CD4-positive, alpha-beta T cell treated with Interleukin-1 beta for 1 hour (primary cell): ENCODE measurements at places on chromosomes 3 and 15.

DNA sequence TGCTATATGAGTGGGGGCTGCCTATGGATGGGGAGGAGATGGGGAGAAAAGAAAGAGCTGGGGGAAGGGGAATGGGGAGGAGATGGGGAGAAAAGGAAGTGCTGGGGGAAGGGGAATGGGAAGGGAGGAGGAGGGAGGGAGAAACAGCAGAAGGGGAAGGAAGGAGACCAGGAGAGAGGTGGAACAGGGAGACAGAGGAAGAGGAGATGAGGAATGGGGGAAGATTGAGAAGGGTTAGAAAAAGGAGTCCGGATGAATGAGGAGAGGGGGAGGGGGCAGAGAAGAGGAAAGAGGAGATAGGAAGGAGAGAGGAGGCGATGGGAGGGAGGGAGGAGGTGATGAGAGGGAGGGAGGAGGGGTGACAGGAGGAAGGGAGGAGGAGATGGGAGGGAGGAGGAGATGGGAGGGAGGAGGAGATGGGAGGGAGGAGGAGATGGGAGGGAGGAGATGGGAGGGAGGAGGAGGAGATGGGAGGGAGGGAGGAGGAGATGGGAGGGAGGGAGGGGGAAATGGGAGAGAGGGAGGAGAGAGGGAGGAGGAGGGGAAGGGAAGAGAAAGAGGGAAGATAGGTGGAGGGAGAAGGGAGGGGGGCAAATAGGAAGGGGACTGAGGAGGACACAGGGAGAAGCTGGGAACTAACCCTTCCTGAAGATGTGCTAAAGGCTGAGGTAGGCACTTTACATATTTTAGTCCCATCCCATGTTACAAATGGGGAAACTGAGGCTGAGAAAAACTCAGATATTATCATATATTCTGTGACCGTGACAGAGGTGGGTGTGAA is 6.6 kb upstream of the BCL2L10 start:
- DNase-seq: no peak

GRCh38 chr3:111068574-111068973 is 3.0 kb upstream of the NECTIN3 start:
- DNase-seq: no peak

GRCh38 chr3:195905970-195906864 is 2.1 kb downstream of the TNK2 start:
- DNase-seq: peak; percentile 29

DNA sequence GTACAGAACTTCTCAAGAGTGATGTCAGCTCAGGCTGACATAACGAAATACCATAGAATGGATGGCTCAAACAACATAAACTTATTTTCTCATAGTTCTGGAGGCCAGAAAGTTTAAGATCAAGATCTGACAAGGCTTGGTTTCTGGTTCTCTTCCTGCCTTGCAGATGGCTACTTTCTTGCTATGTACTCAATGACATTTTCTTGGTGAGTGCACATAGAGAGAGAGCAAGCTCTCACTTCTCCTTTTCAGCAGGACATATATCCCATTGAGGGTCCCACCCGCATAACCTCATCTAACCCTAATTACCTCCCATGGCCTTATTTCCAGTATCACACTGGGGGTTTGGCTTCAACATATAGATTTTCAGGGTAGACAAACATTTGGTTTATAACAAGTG is 1072.1 kb downstream of the PLOD2 start:
- DNase-seq: no peak

DNA sequence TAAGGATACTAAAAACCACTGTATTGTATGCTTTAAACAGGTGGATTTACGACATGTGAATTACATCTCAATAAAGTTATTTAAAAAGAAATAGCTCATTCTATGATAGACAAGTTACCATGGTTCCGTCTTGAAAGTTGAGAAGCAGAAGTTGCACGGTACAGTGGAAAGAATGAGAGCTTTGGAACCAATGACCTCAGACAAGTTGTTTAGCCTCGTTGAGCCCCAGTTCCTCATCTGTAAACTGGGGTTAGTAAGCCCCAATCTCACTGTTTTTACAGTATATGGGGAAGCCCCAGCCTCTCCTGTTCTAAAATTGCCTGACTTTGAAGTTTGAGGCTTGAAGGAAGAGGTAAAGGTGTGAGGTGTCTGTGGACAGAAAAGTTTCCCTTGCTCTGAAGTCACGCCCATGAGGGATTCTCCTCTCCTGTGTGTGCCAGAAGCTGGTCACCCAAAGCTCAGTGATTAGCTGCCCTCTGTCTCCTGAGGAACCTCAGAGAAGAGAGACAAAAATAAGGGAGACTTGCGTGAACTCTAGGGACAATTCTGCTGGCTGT is 10.0 kb downstream of the CRYGS start:
- peak; percentile 67 for DNase-seq

- no peak for DNase-seq
Measured at GRCh38 chr3:99473321-99473751, 165.1 kb upstream of the COL8A1 start.
